ENCODE measurements at places on chromosomes 2 and 18.
A peak's percentile ranks its signal among the peaks of the same experiment; 100 is the strongest.

DNA sequence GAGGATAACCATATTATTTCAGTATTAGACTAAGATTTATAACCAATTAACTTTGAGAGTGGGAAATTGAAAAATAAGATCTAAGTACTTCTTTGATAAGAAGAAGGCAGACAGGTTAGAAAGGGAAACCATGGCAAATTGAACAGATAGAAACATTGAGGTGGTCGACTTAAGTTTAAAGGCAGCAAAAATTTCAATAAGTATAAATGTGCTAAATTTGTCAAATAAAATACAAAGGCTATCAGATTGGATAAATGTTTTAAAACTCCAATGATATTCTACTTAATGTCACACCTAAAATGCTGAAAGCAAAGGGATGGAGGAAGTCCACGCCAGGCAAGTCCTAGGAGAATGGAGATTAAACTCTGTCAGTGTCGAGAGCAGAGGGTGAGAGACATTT is 59.2 kb downstream of the TMEM18 start:
- no peak for DNase-seq

DNA sequence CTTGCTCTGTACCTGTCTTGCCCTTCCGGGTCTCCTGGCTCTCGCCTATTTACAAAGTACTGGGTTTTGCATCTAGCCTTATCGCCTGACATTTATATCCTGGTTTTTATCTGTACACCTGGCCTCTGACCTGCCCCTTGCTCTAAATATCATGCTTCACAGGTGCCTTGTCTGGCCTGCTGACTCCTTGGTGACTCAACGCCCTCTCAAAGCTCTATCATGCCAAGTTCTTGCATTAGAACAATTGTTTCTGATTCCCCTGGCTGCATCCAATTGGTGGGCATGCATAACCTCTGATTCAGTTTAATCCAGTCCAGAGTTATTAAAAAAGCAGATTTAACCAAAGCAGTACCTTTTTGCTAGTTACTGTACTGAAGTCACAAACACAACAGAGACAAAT is 113.9 kb upstream of the CCDC68 start:
- no peak for DNase-seq

DNA sequence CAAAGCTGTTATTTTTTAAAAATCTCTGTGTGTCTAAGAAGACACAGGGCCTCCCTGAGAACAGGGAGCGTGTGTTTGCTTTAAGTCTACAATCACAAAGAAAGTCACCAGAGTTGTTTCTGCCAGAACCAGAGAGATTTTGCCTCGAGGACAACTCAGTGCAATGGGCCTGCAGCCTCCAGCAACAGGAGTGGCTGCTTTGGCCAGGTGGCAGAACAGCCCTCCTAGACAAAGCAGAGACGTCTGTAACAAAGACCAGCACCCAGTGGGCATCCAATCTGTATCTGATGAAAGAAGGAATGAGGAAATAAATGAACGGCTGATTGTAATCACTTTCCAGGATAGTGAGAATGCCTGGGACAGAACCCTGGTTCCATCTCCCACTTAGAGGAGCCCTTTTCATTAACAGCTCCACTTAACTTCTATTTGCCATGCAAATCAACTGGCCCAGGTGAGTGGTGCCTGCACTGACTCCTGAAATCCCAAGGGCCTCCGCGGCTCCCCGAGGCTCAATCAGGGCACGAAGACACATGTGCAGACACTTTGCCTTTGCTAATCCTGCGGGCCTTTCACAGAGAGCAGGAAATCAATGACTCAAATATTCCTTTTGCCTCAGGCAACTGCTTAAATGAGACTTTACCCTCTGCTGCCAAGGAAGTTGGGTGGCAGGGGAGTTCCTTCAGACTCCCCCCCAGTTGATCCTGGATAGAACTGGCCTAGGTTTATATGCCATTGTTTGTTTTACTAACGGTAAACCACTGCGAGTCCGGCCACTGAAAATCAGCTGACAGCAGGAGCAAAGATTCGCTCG is 146.5 kb downstream of the CABLES1 start:
- DNase-seq, result no peak

GRCh38 chr2:45860136-45861121 is 209.0 kb downstream of the PRKCE start:
- peak; percentile 19 for DNase-seq

- no peak for DNase-seq
These were observed 28.3 kb downstream of the MTHFD2 start for GRCh38 chr2:74226648-74227213.

- no peak for DNase-seq
These were observed 191.0 kb upstream of the LRP1B start for GRCh38 chr2:142321706-142322280.
